RCC 7860 (cell line): ENCODE measurements at places on chromosomes 5 and 9.

GRCh38 chr9:134344800-134345310 lies 18.6 kb downstream of the RXRA start:
- DNase-seq, result no peak

DNA sequence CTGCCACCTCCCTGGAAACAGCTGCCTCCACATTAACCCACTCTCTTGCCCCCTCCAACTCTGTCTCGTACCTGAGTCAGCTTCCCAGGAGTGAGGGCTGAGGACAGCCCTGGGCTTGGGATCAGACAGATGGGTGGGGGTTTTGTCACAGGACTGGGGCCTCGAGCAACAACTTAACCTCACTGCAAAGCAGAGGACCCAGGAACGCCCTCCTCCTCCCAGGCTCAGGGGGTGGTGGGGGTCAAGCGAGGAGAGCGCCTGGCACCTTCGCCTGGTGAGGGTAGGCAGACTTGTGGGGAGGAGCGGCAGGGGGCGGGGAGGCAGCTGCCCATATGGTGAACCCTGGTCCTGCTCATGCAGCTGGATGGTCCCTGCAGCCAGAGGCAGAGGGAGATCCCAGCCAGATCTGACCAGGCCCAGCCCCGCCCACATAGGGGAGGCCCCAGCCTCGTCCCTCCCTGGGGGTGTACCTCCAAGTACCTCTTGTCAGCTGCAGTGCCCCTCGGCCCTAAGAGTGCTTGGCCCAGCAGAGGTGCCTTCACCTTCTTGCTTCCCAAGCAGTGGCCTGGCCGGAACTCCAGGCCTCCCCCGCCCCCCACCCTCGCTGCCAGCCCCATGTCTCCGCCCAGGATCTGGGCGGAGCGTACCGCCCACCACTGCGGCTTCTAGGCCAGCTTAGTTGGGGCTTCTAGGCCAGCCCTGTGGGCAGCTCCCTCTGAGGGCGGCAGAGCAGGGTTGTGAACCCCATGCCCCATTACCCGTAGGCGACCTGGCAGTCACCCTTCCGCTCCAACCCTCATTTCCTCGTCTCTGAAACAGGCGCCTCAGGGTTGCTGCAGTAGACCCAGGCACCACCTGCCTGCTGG lies at the start of gene SARDH:
Gene SARDH (minus strand): TSS at position 579 of the 866 bp plus-strand sequence. CDS start 4,179 bp downstream, outside the sequence.
- no peak for DNase-seq

DNA sequence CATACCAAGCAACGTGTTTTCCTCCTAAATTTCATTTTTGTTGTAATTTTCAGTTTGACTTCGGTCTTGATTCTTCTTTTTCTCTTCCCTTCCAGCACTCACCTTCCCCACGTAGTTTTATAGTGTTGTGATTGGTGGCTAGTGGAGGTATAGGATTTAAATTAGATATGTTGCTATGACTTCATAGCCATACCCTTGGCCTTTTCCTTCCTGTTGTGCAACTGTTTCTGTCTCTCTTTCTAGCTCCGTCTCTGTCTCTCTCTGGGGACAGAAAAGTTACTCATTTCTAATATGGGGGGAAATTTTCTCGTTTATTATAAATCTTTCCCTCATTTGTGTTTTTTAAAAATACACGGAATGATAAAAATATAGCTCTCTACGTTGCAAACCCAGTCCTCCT lies 20.6 kb upstream of the C5orf24 start:
- no peak for DNase-seq

DNA sequence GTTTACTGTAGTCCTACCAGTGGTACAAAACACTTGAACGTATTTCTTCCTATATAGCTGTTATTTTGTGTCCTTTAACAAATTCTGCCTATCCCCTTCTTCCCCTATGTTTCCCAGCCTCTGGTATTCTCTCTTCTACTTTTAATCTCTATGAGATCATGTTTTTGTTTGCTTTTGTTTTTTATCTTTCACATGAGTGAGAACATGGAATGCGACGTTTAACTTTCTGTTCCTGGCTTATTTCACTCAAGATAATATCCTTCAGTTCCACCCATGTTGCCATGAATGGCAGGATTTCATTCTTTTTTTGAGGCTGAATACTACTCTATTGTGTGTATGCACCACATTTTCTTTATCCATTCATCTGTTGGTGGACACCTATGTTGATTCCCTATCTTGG lies 634.4 kb upstream of the WWC1 start:
- DNase-seq, result no peak

DNA sequence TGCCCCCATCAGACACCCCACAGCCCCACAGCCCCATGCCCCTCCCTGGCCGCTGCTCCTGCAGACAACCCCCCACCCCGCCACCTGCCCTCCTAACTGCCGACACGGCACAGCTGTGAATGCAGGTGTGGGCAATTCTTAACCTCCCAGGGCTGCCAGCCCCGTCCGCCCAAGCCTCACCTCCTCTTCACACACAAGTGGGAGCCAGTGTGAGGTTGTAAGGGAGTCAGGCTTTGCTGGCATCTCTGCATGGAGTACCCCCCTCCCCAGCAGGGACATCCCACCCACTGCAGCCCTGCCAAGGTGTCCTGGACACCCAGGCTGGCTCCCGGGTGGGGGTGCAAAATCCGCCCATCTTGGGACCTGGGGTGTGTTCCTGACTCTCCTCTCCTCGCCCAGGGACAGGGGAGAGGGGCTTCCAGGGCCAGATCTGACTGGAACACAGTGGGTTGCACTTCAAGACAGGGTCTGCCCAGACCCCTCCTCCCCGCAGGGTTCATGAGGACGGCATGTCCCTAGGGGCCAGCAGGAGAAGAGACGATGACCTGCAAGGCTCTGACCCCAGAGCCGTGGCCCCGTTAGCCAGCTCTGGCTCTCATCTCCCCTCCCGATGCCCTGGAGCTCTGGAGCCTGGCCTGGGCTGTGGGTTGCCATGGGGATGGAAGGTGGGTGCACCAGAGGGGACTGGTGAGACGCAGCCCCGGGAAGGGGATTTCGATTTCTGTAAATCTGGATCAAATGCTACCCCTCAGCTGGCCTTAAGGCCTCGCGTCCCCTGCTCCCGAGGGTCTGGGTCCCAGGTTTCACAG lies 34.4 kb downstream of the SARDH start:
- DNase-seq, result no peak

DNA sequence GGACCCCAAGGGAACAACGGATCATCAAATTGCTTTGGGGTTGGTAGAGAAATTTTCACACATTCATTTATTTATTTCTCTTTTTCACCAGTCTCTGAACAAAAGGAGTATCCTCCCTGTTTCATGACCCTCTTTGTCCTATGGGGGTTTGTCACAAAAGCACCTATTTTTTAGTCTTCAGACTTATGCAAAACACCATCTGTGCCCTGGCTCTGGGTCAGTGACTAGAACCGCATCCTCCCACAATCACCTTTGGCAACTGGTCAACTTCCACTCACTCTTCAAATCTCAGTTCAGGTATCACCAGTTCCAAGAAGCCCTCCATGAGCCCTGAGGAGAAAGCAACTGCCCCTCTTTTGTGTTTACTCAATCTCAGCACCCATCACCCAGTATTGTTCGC lies 395.7 kb downstream of the CDK5RAP2 start:
- no peak for DNase-seq

DNA sequence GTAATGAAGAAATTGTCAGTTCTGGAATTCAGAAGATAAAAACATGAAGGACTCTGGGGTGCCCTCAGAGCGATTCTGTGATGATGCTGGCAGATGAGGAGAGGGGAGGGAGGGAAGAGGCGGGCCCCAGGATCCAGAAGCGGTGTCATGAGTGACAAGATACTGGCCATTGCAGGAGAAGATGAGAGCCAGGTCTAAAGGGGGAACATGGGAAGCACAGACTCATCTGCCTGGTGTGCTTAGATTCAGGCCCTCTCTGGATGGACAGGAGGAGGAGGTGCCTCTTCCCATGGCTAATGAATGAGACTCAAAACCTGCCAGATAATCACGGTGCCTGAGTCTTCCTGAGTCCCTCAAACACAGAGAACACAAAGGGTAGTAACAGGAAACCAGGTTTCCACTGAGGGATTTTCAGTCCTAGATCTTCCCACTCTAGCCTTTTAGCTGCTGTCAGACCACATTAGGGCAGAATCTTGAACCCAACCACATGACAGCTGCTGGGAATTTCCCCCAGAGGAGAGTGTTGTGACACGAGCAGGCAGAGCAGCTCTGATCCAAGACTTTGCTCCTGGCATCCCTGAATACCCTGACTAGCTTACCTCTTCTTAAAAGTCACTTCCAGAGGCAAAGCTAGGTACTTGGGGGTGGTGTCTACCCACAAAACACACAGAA lies 28.2 kb upstream of the HSPA9 start:
- peak; percentile 30 for DNase-seq

DNA sequence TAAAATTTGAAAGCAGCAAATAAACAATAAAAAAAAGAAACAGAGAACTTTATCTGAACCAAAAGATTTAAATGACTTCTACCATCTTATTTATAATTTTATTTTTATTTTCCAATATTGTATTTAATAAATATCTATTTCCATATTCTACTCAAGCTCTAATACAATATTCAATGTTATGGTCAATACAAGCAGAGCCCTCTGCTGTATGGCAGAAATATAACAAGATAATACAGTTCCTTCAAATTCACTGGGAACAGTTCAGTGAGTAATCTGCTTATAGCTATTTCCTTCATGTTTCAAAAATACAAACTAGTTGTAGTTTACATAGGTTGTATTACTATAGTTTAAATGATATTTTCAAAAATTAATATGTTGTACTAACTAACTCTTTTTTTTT lies 332.7 kb downstream of the PRDM9 start:
- no peak for DNase-seq

DNA sequence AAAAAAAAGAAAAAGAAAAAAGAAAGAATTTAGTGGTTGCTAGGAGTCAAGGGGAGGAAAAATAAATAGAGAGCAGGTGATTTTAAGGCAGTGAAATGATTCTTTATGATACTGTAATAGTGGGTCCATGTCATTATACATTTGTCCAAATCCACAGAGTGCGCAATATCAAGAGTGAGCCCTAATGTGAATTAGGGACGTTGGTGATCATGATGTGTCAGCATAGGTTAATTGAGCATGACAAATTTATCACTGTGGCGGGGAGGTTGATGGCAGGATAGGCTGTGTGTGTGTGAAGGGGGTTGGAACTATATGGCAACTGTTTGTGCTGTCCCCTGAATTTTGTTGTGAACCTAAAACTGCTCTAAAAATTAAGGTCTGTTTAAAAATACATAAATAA lies 357.8 kb downstream of the ICE1 start:
- DNase-seq, result no peak

GRCh38 chr9:77968506-77968905 lies 63.1 kb downstream of the GNAQ start:
- no peak for DNase-seq

DNA sequence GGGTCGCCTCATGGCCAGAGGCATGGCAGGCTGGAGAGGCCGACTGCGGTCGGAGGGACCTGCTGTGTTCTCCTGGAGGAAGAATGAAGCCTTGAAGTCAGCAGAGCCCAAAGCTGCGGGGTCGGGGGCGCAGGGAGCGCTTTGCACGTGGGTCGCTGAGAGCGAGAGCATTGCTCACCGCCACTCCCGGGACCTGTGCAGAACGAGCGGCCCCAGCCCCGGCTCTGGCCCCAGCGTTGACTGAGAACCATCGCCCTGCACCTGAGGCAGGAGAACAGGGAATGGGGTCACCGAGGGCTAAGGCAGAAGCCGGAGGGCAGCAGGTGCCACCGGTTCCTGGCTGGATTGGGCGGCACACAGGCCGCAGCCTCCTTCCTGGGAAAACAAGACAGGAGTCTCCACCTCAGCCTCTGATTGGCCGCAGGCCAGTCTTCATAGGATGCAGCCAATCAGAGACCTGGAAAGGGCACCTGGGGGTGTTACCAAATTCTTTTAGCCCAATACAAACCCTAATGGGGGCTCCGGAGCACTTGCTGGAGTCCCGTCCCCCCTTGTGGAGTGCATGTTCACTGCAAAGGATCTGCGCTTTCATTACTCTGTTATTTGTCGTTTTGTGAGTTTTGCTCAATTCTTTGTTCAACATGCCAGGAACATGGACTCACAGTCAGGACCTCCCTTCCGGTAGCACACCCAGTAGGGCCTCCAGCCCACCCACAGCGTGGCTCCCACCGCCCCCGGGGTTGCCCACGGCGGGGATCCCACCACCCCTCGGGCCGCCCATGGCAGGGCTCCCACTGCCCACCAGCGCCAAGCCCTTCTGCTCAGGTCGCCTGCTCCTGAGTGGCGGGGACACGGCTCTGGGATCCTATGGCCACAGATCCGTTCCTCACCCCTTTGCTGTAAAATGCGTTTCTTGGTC lies 24.7 kb upstream of the SLC6A19 start:
- no peak for DNase-seq

GRCh38 chr5:133564921-133565565 lies 47.3 kb downstream of the FSTL4 start:
- DNase-seq, result no peak

GRCh38 chr9:14769230-14769571 lies 46.7 kb upstream of the CER1 start:
- no peak for DNase-seq

DNA sequence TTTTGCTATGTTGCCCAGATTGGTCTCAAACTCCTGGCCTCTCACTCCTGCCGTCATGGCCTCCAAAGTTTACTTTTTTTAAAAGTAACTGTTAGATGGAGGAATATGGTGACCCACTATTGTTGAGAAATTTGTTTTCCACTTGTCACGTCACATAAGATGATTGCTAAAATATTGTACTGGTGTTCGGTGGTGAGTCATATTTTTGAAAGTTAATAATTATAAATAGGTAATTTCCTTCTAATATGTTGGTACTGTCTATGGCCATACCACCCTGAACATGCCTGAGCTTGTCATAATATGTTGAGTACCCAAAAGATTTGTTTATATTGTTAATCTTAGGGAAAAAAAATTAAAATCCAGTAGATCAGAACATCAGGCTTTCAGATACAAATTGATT lies 22.6 kb downstream of the RMI1 start:
- DNase-seq, result no peak

GRCh38 chr5:43313035-43313853 lies at the start of gene HMGCS1:
Gene HMGCS1, minus strand, starts transcription at chr5:43313412. Its CDS starts 14,447 bp downstream, at chr5:43298965.
- DNase-seq, result peak; percentile 100

GRCh38 chr5:110086658-110087388 lies 397.1 kb downstream of the MAN2A1 start:
- peak; percentile 82 for DNase-seq

GRCh38 chr9:117231012-117231411 lies 183.8 kb downstream of the ASTN2 start:
- DNase-seq, result no peak

- no peak for DNase-seq
Observed at GRCh38 chr9:7578951-7579350, 220.6 kb downstream of the DMAC1 start.

GRCh38 chr9:25917731-25918362 lies 239.6 kb upstream of the TUSC1 start:
- DNase-seq, result no peak
